ENCODE measurements at places on chromosomes 12 and 14.

DNA sequence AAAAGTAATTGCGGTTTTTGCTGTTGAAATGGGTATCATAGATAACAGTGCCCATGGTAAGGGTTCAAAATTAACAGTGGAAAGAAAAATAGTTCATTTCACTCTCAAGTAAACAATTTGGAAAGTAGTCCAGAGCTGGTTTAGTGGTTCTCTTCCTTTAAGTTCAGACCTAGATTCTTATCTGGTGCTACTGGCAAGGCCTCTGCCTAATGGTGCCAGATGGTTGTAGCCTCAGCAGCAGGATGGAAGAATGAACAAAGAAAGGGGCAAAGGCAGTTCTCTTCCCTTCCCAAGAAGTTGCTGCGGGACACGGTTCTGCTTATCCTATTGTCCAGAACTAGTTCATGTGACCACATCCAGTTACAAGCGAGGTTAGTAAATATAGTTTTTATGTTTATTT is 10.5 kb downstream of the ARG2 start:
- no peak for DNase-seq

- no peak for DNase-seq
Measured at GRCh38 chr12:23816394-23816851, 133.0 kb downstream of the SOX5 start.

DNA sequence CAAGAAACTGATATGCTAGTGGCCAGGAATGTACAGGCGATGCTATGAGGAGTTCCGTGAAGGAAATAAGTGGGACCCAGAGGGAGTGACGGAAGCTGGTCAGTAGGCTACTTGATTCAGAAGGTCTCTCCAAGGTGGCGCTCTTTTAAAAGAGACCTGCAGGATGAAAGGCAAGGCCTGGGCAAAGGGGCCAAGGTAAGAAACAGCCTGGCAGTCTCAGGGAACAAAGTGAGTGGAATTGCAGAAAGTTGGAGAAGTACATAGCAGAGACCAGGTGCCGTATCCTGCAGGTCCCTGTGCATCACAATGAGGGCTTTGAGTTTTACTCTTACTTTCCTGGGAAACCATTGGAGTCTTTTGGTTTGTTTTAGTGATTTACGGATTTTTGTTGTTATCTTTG is 905.6 kb downstream of the BCL11B start:
- no peak for DNase-seq

DNA sequence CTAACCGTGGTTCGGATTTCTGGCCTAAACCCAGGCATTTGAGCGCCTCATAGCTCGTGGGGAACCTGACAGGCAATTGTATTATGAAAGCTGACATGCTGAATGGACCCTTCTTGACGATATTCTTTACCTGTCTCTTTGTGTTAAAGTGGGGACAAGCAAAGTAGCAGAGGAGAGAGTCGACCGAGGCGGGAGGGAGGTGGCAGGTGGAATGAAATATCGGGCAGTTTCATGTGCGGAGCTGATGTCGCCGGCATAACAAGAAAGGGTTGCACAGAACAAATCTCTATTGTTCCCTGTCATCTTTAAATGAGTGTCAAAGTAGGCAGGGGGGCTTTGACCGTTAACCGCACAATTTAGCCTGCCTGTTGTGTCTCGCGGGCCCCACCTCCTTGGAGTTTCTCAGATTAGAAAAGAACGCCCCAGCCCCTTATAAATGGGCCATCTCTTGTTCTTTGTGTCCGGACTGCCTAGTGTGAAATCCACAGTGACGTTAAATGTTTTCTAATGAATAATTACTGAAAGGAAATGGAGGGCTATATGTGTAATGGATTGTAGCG is 11.5 kb downstream of the MYO1H start:
- DNase-seq, result no peak

DNA sequence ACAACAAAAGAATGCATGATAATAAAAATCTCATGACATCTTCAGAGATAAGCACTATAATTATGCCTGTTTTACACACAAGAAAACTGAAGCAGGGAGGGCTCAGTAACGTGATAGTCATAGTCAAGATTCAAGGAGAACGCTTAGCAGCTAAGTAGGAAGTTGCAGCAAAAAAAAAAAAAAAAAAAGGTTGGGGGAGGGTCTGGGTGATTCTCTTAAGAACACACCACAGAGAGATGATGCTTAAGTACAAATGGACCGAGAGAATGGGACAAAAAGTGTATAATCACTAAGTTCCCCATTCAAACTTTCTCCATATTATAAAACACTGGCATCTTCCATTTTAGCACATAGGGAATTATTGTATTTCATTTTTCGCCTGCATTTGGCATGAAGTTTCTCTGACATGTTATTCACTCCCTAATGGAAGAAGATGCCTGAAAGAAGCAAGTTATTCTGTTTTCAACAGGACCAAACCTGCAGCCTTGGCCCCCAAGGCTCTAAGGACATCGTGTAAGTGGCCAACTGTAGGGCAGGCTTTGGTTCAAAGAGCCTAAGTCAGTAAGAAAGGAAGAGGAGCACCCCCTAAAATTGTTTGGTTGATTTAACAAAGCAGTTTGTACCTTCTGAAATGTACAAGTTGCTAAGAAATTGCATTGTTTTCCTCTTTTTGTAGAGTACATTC is 142.9 kb upstream of the TMPO start:
- no peak for DNase-seq

- DNase-seq, result peak; percentile 49
Measured at GRCh38 chr14:78254911-78255461, 84.8 kb downstream of the NRXN3 start.

DNA sequence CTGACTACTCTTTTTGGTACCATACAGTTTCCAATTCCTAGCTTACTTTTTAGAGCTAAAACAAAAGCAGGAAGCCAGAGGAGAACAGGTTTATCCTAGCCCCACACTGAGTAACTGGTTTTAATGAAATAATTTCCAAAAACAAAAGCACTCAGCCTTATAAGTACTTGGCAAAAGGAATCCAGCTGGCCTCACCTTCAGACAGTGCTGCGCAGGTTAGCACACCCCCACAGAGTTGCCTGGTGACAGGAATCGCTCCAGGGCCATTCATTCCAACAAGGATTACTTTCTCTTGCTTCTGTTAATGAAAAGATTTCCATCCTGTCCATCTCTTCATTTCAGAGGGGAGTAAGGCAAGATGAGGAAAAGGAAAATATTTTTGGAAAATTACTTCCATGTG is 84.6 kb downstream of the SCFD1 start:
- no peak for DNase-seq

DNA sequence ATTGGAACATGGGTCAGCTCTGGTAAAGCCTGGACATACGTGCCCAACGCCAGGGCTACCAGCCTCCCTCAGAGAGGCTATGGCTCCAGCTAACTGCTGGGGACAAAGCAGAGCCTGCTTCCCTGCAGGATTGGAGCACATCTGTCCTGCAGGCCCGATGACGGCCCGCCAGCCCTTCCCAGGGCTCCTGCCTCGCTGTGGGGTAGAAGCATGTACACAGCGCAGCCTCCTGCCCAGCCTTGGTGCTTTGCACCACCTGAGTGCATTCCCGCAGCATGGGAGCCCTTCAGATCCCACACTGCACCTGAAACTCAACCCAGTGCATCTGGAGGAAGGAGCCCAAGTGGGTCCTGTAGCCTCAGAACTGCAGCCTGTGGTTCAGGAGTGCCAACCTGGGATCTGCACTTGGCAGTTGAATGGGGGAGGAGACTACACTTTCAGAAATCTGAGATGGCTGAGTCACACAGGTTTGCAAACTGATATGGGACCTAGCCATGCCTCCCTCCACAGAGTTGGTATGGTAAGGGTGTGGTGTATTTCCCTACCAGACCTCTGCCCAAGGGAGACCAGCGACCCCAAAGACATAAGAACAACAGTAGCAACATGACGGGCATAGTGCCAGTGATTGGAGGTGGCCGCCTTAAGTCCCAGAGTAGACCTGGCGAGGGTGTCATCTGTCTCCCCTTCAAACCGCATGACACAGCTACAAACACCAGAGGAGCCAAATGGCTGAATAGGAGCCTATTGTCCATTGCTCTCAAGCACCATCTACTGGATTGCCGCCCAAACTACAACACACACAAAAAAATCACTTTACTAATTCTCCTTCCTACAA is 273.9 kb upstream of the MIS18BP1 start:
- DNase-seq, result no peak

- peak; percentile 56 for DNase-seq
Measured at GRCh38 chr14:24430682-24431568, 1.2 kb downstream of the KHNYN start.

DNA sequence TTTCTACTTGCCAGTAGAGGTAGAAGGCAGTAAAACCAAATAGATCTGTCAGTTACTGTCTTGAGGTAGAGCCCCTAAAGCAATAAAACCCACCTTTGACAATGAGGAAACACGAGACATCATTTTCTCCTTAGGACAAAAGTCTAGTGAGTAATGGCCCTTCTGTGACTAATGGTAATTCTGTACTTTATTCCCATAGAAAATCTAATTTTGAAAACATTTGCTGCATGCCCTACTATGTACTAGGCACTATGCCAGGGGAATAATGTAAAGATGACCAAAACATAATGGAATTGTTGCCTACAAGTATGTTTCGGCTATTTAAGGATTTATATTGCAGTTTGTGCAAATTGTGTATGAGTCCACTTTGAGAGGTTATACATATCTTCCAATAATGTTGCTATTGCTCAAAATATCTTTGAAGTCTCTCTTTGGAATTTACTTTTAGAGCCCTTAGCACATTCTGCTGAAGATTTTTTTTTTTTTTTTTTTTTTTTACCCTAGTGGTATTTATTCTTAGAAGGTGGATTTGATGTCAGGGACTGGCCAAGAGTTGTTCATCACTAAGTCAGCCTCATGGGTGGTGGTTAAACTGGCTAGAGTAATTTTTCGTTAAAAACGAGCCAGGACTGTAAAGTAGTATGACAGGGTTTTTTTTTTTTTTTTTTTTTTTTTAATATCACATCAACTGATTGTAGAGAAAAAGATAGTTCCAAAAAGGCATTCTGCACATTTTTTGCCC is 109.7 kb downstream of the CRADD start:
- no peak for DNase-seq

Data from AG08396 (cell line).